ENCODE measurements at places on chromosomes 13 and 19. TPM values are rescaled to one million over a fixed set of nuclear protein-coding genes. Genes with fewer than 3 reads are reported as not detected.

Gene PROZ
- 4.7 TPM for polyA plus RNA-seq

GRCh38 chr19:48837687-48838086 is 1.4 kb upstream of the HSD17B14 start:
- no peak for DNase-seq

DNA sequence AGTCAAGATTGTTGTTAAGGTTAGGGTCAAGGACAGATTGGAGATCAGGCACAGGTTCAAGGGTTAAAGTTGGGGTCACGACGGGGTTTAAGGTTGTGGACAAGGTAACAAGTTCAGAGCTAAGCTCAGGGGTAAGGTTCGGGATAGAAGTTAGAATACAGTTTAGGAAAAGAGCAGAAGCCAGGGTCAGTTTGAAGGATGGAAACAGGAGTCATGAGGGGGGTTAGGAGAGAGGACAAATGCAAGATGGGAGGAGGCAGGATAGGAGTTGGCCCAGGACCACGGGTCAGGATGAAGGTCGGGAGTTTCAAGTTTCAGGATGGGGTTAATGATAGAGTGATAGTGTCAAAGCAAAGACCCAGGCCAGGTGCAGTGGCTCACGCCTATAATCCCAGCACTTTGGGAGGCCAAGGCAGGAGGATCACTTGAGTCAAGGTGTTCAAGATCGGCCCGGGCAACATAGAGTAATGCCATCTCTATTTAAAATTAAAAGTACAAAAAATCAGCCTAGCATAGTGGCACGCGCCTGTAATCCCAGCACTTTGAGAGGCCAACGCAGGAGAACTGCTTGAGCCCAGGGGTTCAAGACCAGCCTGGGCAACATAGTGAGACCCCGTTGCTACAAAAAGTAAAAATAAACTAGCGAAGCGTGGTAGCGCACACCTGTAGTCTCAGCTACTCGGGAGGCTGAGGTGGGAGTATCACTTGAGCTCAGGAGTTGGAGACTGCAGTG is 7.7 kb downstream of the NPHS1 start:
- no peak for DNase-seq

DNA sequence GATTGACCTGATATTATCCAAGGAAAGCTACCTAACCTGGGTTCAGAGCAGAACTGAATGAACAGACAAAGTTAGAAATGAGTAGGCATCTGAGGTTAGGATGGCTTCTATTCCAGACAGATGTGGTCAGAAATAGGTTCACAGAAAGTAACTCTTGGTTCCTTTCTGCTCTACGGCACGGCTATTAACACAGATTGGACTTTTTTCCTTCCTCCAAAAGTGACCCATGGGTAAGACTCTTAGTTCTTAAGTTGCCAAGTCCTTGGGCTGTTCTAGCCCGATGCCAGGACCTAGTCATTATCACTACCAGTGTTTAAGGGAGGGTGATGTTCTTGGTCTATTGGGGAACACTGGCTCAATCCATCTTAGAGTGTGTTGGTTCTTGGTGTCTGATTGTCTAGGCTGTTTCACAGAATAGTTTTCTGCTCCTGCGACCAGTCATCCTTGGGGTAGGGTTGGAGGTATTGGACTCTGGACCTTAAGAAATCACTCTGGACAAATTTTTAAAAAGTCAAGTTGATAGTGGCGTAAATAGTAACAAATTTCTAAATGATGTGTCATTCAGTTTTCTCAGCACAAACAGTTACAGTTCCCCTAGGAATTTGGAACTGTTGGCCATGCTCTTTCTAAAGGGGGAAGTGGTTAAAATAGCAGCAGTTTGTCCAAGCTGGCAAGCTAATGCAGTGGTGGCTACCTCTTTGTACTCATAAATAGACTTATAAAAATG is 60.1 kb upstream of the MYCBP2 start:
- no peak for DNase-seq

DNA sequence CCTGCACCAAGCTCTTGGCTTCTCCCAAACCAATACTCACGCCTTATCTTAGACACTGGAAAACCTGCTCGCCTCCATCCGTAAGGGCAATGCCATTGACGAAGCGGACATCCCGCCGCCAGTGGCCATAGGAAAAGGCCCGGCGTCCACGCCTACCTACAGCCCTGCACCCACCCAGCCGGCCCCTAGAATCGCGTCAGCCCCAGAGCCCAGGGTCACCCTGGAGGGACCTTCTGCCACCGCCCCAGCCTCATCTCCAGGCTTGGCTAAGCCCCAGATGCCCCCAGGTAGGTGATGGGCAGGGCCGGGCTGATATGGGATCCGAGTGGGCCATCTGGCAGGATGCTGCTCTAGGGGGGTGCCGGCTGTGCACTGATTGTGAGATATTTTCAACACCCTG is 7.4 kb downstream of the CC2D1A start:
- no peak for DNase-seq

Gene ARHGEF7
- 30.1 TPM for polyA plus RNA-seq

- no peak for DNase-seq
Observed at GRCh38 chr13:110266983-110267382, 40.0 kb downstream of the COL4A1 start.

DNA sequence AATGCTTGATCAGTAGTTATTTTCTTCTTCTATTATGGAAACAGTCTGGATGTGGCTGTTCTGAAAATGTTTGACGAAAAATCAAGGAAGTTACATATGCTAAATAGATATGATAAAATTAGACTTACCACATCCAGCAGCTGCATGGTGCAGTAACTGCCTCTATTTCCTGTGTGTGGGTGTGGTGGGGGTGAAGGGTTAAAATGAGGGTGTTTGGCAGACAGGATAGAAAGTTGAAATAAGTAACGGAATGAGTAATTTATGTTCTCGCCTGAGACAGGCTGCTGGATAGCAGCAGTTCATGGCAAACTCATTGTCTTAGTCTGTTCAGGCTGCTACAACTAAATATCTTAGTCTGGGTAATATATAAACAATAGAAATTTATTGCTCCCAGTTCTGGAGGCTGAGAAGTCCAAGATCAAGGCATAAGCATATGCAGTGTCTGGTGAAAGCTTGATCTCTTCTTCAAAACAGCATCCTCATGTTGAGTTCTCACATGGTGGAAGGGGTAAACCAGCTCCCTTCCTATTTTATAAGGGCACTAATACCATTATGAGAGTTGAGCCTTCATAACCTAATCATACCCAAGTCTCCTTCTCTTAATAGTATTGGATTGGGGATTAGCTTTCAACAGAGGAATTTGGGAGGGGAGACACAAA is 1248.9 kb downstream of the SLITRK5 start:
- DNase-seq = no peak

Gene RYR1
- 0.39 TPM for polyA plus RNA-seq

DNA sequence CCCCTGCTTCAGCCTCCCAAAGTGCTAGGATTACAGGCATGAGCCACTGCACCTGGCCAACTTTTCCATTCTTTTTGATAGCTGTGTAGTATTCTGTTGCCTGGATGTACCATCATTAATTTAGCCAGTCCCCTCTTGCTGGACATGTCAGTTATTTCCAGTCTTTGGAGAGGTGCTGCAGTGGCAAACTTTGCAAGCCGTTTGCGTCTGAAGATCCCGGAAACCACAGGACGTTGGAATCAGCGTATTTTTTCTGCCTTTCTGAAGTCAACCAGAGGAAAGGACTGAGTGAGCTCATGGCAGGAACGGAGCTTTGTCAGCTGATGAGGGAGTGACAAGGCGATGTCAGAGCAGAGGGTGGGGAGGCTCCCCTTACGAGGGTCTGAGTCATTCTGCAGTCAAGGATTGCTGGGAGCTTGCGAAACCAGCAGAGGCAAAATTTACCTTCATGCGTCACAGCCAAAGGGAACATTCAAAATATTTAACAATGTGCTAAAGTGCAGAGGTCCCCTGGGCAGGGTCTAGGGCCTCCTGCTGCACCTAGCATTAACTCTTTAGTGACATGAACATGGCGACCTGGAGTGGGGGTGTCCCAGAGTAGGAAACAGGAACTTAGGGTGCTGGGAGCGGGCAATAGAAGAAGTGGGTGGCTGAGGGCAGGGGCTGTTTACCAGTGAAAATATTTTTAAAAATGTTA is 5.6 kb downstream of the C5AR1 start:
- DNase-seq = peak; percentile 90

Gene ARL11
- polyA plus RNA-seq = 0.22 TPM

All from hepatocyte (in vitro differentiated cells).